ENCODE measurements at places on chromosomes 11 and 22.
A peak's percentile ranks its signal among the peaks of the same experiment; 100 is the strongest.

- DNase-seq = peak; percentile 42
These were observed 13.4 kb upstream of the GRK2 start for GRCh38 chr11:67252831-67253239.

DNA sequence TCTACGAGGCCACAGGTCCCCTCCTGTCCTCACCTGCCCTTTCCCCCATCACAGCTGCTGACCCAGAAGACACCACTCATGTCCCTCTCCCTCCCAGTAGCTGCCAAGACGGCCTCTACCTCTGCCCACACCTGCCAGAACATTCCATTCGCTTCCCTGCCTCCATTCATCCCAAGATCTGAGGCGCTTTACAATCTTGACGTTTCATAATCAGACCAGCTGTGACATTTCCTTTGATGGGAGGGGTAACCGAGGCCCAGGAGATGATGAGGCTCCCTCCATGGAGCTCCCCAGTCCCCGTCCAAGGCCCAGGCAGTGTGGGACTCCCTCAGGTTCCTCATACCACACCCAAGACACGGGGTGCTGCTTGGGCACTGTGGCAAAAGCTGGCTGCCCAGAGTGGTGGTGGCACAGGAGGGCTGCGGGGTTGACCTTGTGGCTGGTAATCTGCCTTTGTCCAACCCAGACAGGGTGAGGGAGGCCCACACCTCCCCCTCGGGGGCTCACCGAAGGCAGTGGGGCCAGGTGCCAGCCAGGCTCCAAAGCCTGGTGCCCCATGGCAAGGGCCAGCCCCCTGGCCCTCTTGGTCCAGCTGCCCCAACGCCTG lies 17.3 kb downstream of the PHLDA2 start:
- no peak for DNase-seq

GRCh38 chr11:124754710-124755109 lies 2.7 kb upstream of the VSIG2 start:
- no peak for DNase-seq

- no peak for DNase-seq
These were observed 19.9 kb downstream of the IGHMBP2 start for GRCh38 chr11:68923614-68924013.

DNA sequence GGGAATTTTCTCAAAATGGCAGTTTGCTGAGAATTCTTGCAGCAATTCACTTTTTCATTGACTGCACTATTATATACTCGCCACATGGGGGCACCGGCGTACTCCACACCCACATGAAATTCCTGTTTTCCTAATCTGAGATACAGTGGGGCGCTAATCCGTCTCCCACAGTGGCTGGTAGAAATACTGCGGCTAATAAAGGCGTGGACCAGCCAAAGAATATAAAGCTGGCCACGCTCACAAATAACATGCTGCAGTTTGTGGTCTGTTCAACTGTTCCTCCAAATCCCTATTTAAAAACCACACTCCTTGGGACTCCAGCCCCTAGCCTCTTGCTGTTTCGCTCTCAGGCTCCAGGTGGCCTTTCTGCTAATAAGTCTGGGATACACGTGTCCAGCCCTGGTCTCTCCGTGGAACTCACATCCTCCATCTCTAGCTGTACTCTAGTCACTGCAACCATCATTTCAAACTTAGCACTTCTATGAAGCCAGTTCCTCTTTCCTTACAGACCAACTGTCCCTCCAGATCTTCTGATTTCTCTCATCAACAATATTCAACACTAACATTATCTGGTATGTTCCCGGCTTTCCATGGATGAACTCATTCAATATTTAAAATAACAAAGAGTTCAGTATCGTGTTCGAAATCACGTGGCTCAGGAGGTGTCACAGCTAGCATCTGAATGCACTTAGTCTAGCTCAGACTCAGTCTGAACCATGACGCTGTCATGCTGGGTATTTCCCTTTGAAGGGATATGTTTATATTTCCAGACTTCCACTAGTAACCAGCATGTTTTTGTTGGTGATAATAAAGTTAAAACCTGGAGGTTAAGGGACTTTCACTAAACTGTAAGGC lies 22.0 kb downstream of the TBRG1 start:
- peak; percentile 70 for DNase-seq

DNA sequence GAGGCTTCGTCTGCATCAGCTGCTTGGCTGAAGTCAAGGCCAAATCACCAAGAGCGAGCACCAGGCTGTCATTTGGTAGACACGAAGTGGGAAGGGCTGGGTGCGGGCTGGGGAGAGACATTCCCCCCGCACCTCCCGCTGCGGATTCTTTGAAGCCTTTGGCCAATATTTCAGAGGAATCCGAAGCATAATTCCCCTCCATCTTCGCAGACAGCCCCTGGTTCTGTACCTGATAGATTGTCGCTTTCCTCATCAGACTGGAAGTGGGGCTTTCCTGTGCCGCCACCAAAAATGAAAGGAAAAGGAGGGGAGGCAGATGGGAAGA lies 15.3 kb downstream of the BLID start:
- DNase-seq = peak; percentile 19

- no peak for DNase-seq
These were observed 6.2 kb upstream of the UBE4A start for GRCh38 chr11:118353084-118353710.

- peak; percentile 70 for DNase-seq
These were observed 114.2 kb downstream of the CCDC34 start for GRCh38 chr11:27248576-27249509.

- DNase-seq = no peak
These were observed 51.4 kb downstream of the JAM3 start for GRCh38 chr11:134120143-134120850.

- DNase-seq = no peak
These were observed 63.5 kb upstream of the CSNK2A3 start for GRCh38 chr11:11416502-11416901.

DNA sequence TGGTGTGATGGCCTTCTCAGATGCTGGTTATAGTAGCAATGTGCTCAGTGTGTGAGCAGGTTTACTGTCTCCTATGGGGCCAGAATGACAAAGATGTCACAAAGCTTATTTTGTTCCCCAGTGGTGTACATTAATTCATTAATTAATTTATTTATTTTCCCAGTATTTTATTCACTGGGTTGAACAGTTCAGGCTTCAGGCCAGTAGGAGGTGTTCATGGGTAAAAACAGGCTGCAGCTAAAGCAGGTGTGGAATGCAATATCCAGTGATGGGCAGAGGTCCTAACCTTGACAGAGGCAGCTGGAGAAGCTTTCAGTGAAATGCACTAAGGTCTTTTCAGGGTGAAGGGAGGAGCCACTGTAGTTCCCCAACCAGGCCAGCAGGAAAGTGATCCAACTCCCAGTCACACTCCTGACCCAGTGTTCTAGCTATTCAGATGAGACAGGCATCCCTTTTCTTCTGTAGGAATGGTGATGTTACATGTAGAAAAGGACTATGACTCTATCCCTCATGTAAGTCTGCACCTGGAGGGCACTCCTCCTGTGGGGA lies 7.8 kb upstream of the FANCF start:
- no peak for DNase-seq

DNA sequence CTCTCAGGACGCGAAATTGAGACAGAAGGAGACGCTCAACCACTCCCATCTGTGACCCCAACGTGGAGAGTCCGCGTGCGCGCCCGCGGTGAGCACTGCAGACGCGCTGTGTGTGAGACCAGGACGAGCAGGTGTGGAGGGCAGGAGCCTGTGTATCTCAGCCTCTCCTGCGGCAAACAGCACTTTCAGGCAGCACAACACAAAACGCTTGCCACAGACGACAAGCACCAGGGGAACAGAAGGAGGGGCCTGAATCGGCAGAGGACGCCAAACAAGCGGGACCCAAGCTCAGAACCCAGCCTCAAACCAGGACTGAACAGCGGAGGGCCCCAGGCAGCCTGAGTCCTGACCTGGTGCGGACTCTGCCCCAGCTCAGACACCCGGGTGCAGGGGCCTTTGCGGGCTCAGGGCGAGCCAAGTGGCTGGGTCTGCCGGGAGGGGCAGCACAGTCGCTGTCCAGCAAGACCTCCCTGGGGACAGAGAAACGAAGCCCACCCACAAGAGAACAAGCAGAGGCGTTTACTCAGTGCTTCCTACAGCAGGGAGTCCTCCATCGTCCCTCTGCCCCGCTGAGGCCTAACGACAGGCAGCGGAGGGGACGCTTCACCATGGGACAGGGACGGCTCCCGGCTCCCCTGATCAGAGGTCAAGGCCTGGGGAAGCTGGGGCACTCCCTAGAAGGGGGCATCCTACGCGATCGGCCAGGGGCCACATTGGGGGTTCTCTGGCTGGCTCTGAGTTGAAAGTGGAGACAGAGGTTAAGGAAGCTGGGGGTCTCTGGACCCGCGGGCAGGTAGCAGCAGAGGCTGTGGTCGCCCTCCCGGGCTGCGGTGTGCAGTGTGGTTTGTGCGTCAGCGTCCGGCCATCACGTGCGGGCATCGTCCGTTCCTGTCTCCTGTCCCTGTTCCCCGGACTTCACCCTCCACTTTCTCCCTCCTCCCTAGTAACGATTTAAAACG lies 560.8 kb downstream of the BRD1 start:
- DNase-seq = peak; percentile 56

GRCh38 chr11:102386136-102386734 lies 39.2 kb downstream of the BIRC2 start:
- no peak for DNase-seq
